ENCODE measurements at places on chromosomes 1 and 21. TPM values are rescaled to one million over a fixed set of nuclear protein-coding genes. Genes with fewer than 3 reads are reported as not detected.

RBP7 gene
- 0.55 TPM for total RNA-seq

TMEM51 gene
- total RNA-seq, result 14.8 TPM

PDC gene
- total RNA-seq, result not detected

LCK gene
- 1.2 TPM for total RNA-seq

SPATA45 gene
- total RNA-seq, result not detected

GUCA2A gene
- not detected for total RNA-seq

NBPF14 gene
- total RNA-seq, result 18.8 TPM

SDCCAG8 gene
- 31.6 TPM for total RNA-seq

- peaks cover 2% of the 10 kb centered on the region for H3K4me1 ChIP-seq
- H3K27ac ChIP-seq, result no peak overlapping the region
- no peak for DNase-seq
- H3K27me3 ChIP-seq, result no peaks in the 10 kb centered on the region
These were observed 21.2 kb downstream of the CYP4B1 start for GRCh38 chr1:46820076-46820475.

GRCh38 chr1:206030714-206031113, 7.0 kb upstream of the CTSE start:
- no peak overlapping the region for H3K27ac ChIP-seq
- no peaks in the 10 kb centered on the region for H3K36me3 ChIP-seq
- H3K27me3 ChIP-seq, result peaks cover 45% of the 10 kb centered on the region
- no peak overlapping the region for H3K4me3 ChIP-seq
- H3K4me1 ChIP-seq, result peaks cover 1% of the 10 kb centered on the region
- peak; percentile 44 for DNase-seq

- H3K27me3 ChIP-seq, result peaks cover 3% of the 10 kb centered on the region
- no peak for DNase-seq
- no peaks in the 10 kb centered on the region for H3K36me3 ChIP-seq
- peaks cover 4% of the 10 kb centered on the region for H3K4me1 ChIP-seq
- no peak overlapping the region for H3K27ac ChIP-seq
- no peak overlapping the region for H3K4me3 ChIP-seq
These were observed 503.7 kb downstream of the SMYD3 start for GRCh38 chr1:246003442-246003730.

DNA sequence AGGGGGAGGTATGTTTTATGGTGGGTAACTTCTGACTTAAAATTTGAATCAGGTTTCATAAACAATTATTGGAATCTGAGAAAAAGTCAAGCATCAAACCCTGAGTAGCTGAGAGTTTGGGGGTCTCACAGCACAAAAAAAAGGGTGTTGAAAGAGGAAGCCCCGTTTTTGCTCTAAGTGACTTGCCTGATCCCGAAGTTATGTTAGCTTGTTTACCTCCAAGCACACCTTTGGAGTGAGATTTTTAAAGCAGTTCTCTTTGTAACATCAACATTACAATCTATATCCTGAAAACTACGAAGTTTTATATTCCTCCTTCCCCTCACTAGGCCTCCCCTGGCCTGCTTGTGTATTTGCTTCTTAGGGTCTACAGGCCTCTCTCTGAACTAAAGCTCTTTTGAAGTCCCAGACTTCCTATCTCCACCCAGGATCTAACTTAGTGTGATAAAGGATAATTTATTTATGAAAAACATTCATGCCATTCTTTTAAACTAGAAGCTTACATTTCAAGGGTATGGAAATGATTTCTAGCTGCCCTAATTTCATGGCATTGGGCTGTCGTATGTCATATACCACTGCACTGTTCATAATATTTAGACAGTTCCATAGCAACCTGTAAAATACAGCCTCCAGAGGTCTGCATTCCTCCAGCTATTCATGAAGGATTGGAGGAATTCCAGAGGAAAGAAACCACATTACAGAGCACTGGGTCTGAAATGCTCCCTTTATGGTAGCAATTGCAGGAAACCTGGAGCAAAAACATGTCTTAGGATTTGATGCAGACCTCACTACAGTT, 36.1 kb upstream of the RGS1 start:
- H3K4me1 ChIP-seq, result peaks cover 18% of the 10 kb centered on the region
- no peak for DNase-seq
- no peaks in the 10 kb centered on the region for H3K27me3 ChIP-seq
- H3K36me3 ChIP-seq, result no peaks in the 10 kb centered on the region
- no peak overlapping the region for H3K4me3 ChIP-seq

GRCh38 chr1:21201650-21202049, 25.0 kb upstream of the EIF4G3 start:
- H3K27ac ChIP-seq, result no peak overlapping the region
- no peak for DNase-seq
- no peaks in the 10 kb centered on the region for H3K36me3 ChIP-seq
- no peak overlapping the region for H3K4me3 ChIP-seq

DNA sequence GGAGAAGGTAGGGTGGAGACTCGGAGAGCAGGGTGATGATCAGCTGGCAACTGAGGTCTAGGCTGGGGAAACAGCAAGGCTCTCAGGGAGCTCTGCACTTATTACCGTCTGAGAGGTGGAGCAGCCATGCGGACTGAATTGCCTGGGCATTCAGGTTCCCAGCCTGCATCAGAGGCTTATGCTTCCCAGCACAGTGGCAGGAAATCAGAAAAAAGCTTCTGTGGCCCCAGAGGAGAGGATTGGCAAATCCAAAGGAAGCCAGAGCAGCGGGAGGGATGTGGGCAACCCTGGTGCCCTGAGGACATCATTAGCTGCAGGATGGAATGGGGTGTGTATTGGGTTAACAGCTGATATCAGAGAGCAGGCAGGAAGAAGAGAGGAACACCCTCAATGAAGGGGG, 374.1 kb upstream of the POU3F1 start:
- no peaks in the 10 kb centered on the region for H3K4me1 ChIP-seq
- peaks cover 2% of the 10 kb centered on the region for H3K36me3 ChIP-seq
- H3K4me3 ChIP-seq, result no peak overlapping the region
